K562 (cell line): ENCODE measurements at places on chromosomes 12 and 14.
A peak's percentile ranks its signal among the peaks of the same experiment; 100 is the strongest.

GRCh38 chr14:56173365-56173922 is 55.2 kb downstream of the PELI2 start:
- DNase-seq, result no peak

DNA sequence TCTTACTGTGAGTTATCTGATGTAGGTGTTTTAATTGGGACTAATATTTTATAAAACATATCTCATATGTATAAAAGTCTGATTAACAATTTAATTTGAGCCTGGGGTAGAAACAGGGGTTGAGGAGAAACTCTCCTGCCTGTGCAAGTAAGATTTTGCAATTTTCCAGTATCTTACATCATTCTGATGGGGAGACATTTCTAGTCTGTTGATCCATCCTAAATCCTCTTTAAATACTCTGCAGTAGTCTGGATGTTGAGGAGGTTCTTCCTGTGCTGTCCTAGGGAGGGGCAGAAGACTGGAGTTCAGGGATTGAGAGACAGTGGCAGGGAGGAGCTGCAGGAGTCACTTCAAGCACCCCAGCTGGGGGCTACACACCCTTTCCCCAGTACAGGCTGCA is 287.8 kb downstream of the ADGRD1 start:
- no peak for DNase-seq

DNA sequence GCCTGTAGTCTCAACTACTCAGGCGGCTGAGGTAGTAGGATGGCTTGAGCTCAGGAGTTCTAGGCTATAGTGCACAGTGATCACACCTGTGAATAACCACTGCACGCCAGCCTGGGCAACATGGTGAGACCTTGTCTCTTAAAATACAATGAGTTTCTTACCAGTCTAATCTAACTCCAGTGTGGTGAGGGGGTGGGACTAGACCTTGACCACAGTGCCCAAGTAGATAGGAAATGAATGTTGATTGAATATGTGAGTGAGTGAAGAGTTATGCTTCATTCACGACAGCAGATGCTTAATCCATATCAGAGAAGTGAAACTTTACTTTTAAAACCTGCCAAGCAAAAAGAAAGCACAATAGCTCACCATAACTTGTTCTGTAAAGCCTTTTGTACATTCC is 11.2 kb upstream of the AK7 start:
- DNase-seq, result no peak

GRCh38 chr12:116436561-116437249 is 122.5 kb upstream of the MAP1LC3B2 start:
- DNase-seq, result no peak

GRCh38 chr14:89417091-89417464 is at the start of gene FOXN3:
FOXN3 (minus strand) TSS chr14:89417233; CDS start chr14:89412476, 4,757 bp downstream.
- peak; percentile 69 for DNase-seq

DNA sequence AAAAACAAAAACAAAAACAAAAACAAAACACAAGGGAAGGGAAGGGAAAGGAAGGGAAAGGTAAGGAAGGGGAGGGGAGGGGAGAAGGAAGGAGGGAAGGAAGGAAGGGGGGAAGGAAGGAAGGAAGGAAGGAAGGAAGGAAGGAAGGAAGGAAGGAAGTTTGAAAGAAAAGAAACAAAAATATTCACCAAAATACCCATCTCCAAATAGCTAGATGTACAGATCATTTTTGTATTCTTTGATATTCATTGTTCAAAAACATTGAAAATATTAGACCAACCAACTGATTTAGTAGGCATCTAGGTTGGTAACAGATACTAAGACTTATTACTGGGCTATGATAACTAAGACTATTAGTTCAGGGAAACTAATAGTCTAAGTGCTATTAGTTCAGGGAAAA is 39.1 kb upstream of the USP15 start:
- DNase-seq, result no peak

DNA sequence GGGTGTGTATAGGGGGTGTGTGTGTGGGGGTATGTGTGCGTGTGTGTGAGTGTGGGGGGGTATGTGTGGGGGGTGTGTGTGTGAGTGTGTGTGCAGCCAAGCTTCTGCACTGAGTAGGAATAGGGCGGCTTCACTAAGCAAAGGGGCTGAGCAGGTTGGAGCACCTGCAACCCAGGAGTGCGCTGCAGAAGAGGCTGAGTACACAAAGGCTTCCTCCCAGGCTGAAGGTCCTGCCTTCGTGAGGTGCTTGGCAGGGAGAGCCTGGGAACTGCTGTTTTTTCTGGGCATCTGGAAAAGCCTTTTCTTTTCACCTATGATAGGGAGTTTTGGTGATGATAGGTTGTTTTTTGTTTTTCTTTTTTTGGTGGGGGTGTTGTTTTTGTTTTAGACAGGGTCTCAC is 6.0 kb upstream of the NUDT14 start:
- no peak for DNase-seq

DNA sequence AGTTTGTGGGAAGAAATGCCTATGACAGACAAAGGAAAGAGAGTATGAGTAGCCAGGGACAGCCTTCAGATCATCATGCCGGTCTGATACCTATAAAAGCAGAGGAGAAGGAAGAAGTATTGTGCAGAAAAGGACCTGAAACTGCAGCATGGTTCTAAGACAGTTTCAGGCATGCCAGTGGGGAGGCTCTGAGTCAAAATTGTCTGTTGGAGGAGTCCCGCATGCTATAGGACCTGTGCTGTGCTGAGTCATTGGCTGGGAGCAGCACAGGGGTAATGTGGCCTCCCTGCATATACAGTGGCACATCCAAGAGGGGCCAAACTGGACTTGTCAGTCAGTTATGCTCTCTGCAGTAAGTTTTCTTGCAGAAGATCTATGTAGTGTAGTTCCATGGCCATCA is 40.7 kb downstream of the NEUROD4 start:
- peak; percentile 57 for DNase-seq

DNA sequence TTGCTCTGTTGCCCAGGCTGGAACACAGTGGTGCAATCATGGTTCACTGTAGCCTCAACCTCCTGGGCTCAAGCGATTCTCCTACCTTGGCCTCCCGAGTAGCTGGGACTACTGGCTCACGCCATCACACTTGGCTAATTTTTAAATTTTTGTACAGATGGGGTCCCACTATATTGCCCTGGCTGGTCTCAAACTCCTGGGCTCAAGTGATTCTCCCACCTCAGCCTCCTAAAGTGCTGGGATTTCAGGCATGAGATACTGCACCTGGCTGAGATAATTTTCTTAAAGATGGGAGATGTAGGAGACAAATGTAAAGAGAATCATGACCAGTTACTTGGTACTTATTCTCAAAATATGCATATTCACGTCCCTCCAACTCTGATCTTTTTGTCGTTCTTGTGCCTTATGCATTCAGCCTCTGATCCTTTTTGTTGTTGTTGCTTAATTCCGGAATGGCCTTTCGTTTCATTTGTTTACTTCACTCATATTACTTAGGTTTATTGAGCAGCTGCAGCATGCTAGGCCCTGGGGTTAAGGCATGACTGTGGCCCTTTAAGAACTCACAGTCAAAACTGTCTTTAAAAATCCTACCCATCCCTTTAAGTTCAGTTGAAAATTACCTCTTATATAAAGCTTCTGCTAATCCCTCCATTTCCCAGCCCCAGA is 8.9 kb downstream of the RBMS2 start:
- DNase-seq, result no peak

DNA sequence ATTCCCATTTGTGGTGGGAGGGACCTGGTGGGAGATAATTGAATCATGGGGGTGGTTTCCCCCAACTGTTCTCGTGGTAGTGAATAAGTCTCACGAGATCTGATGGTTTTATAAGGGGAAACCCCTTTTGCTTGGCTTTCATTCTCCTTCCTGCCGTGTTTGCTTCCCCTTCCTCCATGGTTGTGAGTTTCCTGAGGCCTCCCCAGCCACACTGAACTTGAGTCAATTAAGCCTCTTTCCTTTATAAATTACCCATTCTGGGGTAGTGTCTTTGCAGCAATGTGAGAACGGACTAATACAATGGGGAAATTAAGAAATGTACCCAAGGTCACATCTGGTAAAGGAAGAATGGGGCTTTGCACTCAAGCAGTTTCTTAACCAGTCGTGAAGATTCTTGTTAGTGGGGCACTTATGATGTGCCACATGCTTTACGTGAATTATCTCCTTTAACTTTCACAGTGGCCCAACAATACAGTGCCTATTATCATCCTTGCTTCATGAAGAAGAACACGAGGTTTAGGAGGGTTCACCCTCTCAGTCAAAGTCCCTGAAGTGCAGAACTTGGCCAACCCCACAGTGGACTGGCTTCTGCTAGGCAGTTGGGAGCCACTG is 234.3 kb downstream of the EFCAB11 start:
- DNase-seq, result no peak

DNA sequence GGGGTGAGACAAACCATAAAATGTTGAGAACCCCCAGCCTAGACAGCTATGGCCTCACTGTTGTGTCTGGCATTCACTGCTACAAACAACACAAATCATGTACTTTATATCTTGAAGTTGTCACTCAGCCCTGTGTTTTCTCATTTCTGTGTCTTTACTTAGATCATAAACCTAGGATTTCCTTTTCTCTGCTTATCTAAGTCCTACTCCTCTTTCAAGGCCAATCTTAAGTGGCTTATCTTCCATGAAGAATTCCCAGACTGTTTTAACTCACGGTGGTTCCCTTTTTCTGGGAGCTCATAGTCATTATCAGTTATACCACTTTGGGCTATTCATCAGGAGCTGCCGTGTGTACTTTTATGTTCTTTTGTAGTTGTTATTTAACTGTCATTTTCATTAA is 42.1 kb downstream of the FLRT2 start:
- no peak for DNase-seq

GRCh38 chr12:109097435-109098182 is at the start of gene UNG:
UNG (plus strand) TSS chr12:109097597; CDS start chr12:109097680, 83 bp downstream.
- peak; percentile 100 for DNase-seq

GRCh38 chr12:96371138-96371789 is 29.0 kb downstream of the CDK17 start:
- DNase-seq, result peak; percentile 85
